ENCODE measurements at places on chromosomes 11 and 22.
A peak's percentile ranks its signal among the peaks of the same experiment; 100 is the strongest.

GRCh38 chr11:63868399-63869064 is 29.6 kb downstream of the MARK2 start:
- no peak for DNase-seq

GRCh38 chr11:43489869-43490465 is 131.2 kb downstream of the TTC17 start:
- no peak for DNase-seq

DNA sequence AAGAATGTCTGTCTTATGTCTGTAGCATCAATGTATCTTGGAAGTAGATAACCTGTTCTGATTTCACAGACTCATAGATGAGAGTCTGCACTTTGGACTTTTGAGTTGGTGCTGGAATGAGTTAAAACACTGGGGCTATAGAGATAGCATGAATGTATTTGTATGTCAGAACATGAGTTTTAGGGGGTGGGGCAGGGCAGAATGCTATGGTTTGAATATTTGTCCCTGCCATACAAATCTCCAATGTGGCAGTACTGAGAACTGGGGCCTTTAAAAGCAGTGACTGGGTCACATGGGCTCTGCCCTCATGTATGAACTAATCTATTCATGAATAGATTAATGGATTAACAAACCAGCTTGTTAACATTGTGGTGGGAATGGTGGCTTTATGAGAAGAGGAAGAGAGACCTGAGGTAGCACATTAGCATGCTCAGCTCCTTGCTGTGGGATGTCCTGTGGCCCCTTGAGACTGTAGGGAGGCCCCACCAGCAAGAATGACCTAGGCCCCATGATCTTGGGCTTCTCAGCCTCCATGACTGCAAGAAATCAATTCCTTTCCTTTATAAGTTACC is 15.5 kb upstream of the OR52K1 start:
- DNase-seq = no peak

DNA sequence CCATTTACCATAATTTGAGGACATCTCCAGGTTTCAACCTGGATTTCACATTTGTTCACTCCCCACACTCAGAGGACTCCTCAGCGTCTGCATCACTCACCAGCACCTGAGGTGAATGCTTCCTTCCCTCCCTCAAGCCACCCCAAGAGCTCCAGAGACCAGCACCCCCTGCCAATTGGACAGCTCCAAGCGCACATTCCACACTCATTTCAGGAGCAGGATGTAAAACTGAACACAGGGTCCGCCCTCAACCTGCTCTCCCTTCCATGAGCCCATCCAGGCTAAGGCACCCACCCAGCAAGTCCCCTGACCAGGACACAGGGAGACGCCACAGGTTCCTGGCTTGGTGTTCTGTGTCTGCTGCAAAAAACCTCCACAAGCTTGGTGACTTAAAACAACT is 3.9 kb downstream of the SCGB1D1 start:
- no peak for DNase-seq

DNA sequence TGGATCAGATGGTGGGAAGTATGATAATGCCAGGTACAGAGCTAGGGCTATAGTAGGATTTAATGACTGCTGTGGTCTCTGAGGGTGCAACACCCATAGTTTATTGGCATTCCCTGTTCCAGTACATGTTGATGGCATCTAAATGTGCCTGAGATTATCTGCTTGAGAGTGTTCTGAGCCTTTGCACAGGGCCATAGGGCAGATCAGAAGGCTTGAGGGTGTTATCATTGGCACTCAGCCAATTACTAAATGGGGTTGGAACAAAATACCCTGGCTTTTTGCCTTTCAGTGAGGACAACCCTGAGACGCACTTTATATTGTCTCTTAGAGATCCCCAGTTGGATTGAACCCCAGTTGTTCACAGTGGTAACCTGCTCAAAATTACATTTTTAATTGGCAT is 6.7 kb downstream of the SLC5A12 start:
- DNase-seq = no peak

DNA sequence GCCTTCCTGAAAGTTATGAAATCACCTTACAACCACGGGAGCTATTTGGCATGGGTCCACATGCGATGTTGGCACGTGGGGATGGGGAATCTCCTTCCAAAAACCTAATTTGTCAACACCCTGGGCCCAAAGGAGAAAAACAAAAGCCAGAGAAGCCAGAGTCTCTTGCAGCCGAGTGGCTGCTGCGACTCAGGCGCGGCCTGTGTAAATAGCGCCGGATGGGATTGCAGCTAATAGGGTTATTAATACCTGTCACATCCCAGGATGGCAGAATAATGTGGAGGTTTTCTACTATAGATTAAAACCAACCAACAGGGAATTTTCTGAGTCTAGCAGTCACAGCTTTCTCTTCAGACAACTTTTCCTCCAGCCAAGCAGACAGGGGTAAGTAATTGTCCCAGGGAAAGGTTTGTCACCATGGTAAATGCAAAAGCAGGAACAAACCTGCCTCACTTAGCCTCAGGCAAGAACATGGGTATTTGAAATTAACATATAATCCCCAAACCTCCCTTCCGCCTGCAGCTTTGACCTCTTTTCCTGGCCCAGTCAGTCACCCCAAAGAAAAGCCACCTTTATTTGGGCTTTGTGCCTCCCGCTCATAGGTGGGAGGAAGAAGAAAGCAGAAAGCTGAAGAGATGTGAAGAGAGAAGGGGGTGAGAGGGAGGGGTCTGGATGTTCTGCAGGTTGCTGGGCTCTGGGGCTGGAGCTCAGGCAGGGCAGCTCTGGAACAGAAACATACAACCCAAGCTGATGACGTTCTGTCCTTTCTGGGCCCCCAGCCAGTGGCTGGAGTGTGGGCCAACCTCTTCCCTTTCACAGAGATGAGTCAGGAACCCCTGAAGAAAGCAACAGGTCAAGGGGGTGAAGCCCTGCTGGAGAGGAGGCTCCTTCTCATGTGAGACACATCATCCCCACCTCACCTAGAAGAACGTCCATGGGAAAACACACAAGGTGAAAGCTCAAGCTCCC is 376.5 kb downstream of the NXPE2 start:
- no peak for DNase-seq

GRCh38 chr11:133559382-133559781 is 27.1 kb upstream of the OPCML start:
- DNase-seq = no peak

GRCh38 chr11:8694137-8694536 is 11.5 kb downstream of the RPL27A start:
- DNase-seq = no peak

GRCh38 chr22:35567351-35568141 is 26.9 kb downstream of the RASD2 start:
- DNase-seq = no peak

- DNase-seq = no peak
Observed at GRCh38 chr11:8202516-8203413, 33.9 kb upstream of the RIC3 start.

- no peak for DNase-seq
Observed at GRCh38 chr11:91906871-91907624, 317.6 kb upstream of the FAT3 start.

DNA sequence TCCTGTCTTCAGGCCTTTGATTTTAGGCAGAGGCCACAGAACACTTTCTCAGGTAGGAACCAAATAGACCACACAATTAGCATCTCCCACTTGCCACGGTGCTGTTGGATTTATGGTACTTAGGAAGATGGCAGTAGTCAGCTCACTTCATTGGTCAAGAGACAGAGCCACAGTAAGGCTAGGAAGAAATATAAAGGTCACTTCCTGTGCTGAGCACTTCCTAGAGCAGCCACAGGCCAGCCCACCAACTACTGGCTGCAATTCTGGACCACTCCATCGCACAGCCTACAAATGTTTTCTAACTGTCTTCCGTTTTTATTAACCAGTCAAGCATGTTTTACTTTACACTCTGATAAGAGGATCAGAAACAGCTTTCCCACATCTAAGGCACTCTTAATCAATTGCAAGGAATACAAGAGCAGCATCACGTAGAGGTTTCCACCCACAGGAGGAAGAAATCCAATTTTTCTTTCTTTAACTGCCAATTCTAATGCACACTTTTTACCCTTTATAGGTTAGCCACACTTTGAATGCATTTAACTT is 54.7 kb downstream of the ABTB2 start:
- DNase-seq = no peak

DNA sequence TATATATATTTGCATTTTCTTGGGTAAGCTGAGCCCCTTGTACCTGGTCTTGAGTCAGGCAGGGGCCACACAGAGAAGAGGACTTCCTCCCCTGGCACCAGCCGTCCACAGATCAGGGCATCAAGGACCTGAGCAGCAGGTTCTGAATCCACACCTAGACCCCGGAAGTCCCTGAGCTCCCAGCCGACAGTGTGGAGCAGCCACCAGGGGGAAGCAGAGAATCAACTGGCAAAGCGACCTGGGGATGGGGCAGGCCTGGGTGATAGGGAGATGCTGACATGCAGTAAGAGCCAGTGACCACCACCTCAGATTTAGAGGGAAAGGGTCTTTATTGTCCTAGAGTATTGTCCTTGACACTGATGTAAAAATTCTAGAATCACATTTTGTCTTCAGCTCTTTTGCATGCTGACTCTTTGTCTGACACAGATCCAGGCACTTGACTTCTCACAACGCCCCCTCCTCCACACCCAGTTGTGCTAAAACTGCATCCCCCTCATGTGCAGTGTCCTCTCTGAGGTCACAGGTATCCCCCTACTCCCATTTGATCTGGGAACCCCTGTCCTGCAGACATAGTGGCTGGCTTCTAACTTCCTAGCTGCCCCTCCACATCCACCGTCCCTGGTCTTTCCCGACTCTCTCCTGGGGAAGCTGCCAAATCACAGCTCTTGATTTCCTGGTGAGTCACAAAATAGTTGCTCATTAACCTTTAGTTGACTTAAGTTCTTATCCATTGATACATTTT is 109.3 kb downstream of the GGTLC2 start:
- peak; percentile 72 for DNase-seq

- no peak for DNase-seq
Observed at GRCh38 chr11:61601512-61601911, 20.6 kb upstream of the SYT7 start.

DNA sequence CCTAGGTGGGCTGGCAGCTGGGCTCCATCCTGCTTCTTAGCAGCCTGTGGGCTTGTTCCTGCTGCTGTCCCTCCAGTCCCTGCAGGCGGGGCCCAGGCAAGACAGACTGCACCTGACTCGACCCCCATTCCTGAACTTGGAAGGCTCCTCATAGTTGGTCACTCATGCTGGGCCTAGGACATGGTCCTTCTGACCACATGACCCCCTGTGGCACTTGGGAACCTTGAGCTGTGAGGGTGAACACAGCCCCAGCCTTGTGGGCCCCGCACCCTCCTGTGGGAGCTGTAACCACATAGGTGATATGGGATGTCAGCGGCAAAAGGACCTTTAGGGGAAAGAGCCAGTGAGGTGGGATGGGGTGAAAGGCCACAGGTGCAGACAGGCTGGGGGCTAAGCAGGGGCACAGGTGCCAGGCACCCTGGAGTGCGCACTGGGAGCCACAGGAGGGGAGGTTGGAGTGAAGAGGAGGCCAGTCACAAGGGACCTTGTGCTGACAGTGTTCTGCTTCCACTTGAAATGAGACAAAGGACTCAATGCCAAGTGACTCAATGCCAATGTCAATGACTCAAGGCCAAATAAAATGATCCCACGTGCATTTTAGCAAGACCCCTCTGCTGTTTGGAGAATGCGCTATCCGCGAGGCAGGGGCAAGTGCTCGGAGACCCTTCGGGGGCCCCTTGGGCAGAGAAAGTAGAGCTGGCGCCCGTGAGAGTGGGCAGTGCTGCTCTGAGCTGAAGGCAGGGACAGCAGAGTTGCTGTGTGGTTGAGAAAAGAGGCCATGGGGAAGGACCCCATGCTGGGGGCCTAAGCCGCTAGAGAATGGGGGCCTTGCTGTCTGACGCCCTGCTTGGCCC is 90.7 kb downstream of the MORC2 start:
- no peak for DNase-seq

GRCh38 chr22:29755889-29756288 is 10.9 kb downstream of the ZMAT5 start:
- DNase-seq = no peak

DNA sequence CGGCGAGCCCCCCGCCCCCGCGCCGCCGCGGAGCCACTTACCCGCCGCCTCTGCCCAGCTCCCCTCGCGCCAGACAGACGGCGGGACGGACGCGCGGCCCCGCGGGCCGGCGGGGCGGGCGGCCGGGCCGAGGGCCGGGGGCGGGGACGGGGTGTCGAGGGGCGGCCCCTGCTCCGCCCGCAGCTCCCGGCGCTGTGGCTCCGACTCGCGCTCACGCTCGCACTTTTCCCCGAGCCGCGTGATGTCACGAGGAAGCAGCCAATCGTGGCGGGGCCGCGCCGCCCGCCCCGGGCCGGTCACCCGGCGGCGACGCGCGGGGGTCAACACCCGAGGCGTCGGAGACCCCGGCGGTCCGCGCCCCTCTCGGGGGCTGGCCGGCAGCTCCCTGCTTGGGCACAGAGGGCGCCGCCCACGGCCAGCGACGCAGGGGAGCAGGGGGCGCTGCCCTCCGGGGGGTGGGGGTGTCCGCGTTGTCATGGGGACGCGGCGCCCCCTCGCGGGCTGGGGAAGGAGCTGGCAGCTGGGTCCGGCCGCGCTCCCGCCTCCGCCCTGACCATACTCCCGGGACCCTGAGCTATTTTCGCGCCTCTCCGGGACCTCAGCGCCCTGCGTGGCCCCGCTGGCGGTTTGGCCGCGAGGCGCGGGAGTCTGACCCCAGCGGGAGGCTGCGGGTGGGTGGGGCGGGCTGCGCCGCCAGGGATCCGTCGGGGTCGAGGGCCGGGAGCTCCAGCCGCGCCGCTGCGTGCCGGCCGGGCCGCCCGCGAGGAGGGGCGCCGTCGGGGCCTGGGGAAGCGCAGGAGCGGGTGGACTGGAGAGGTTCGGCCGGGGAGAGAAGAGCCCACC is at the start of gene CHRM4:
TSS of gene CHRM4 (minus strand) at position 199 of the 843 bp plus-strand sequence. CDS start 5,219 bp downstream, outside the sequence.
- DNase-seq = no peak

- no peak for DNase-seq
Observed at GRCh38 chr11:73156114-73156513, 14.0 kb upstream of the FCHSD2 start.

DNA sequence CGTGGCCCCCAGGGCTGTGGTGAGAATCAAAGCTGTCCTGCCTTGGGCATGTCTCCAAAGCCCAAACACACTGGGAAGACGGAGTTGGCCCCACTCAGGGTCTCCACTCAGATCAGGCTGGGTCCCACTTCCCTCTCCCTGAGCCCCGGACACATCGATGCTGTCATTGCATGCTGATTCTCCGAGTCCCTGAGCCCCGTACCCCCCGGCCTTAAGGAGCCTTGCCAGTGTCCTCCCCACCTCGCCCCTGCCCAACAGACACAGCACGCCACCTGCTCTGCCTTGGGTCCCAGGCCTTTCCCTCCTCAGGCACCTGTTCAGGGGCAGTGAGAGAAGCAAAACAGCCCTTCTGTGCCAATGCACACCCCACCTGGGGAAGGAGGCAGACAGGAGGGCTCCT is 14.6 kb downstream of the EIF1AD start:
- no peak for DNase-seq

- no peak for DNase-seq
Observed at GRCh38 chr11:59822989-59823566, 12.5 kb upstream of the MRPL16 start.
